ENCODE measurements at places on chromosomes 7 and 10.

DNA sequence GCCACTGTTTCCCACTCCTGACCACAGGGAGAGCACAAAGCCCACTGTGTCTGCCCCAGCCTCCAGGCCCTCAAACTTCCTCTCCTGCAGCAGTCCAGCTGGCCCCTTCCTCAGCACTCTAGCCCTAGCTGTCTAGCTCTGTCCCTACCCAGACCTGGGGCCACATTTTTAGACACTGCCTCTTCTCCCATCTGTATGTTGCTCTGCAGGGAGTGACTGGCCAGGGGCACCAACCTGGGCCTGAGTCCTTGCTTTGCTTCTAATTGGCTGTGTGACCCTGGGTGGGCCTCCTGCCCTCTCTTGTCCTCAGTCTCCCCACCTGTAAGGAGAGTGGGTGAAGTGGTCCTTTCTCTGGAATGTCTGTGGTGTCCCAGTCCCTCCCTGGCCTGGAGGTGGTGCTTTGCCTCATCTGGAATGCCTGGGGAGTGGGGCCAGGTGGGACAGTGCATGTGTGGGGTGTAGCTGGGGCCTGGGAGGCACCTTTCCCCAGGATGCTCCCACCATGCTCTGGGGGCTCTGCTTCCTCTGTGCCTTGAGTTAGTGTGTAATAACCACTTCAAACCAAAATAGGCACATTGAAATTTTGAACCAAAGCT, 25.1 kb downstream of the AQP1 start:
- DNase-seq = no peak

GRCh38 chr7:143406002-143406357, 2.7 kb downstream of the EPHA1 start:
- DNase-seq = no peak

DNA sequence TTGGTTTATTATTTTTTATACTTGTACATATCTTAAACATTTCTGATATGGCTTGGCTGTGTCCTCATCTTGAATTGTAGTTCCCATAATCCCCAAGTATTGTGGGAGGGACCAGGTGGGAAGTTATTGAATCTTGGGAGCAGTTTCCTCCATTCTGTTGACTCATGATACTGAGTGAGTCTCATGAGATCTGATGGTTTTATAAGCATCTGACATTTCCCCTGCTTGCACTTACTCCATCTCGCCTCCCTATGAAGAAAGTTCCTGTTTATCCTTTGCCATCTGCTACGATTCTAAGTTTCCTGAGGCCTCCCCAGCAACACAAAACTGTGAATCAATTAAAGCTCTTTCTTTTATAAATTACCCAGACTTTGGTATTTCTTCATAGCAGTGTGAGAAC, 207.7 kb downstream of the TPK1 start:
- DNase-seq = no peak

GRCh38 chr7:21617513-21617912, 74.7 kb downstream of the DNAH11 start:
- DNase-seq = no peak

DNA sequence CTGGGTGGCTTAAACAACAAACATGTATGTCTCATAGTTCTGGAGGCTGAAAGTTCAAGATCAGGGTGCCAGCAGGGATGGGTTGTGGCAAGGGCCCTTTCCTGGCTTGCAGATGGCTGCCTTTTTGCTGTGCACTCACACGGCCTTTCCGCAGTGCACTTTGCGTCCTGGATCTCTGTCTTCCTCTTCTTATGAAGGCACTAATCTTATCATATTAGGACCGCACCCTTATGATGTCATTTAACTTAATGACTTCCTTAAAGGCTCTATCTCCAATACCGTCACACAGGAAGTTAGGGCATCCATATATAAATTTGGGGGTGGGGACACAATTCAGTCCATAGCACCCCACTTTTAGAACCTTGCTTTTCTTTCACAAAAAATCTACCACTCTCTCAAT, 255.2 kb downstream of the SNX13 start:
- no peak for DNase-seq

DNA sequence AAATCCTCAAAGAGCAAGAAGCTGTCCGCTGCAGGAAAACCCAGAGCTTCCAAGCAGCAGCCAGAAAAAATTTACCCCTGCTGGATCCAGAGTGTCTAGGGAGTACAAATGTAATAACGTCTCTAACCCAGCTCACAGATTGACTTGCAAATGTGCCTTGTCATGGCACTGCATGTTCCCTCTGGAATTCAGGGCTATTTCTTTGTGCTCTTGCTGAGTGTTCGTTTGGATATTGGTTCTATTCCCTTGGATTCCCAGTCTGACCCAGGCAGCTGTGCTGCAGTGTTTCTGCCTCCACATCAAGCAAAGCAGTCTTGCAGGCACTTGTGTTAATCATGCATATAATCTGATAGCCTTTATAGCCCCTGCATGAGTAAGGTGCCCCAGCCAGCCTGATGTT, 209.9 kb upstream of the GHITM start:
- no peak for DNase-seq

- DNase-seq = no peak
Measured at GRCh38 chr7:121041516-121042148, 53.1 kb downstream of the CPED1 start.

- no peak for DNase-seq
Measured at GRCh38 chr7:1052031-1052818, 7.9 kb downstream of the GPR146 start.

- DNase-seq = no peak
Measured at GRCh38 chr7:70953331-70953741, 178.6 kb upstream of the GALNT17 start.

GRCh38 chr10:116465546-116465945, 37.9 kb downstream of the PNLIPRP3 start:
- peak; percentile 57 for DNase-seq

GRCh38 chr10:36888925-36889573, 236.3 kb upstream of the ANKRD30A start:
- DNase-seq = peak; percentile 62

- DNase-seq = no peak
Measured at GRCh38 chr7:12066004-12066403, 145.1 kb upstream of the TMEM106B start.

DNA sequence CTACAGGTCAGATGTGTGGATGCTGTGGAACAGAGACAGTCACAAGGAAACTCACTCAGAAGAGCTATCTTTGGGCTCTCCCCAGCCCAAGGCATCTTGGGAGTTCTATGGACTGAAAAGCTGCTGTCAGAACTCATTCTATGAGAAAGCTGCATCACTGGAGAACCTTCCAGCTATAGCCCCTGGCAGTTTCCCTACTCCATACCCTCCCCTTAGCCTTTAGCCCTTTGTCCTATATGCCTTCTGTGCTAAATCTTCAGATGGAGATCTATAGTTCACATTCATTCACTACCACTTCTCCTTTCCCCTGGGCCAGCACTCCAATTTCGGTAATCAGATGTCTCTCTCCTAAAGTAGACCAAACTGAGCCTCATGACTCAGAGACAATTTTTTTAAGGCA, 6.9 kb downstream of the WNT8B start:
- DNase-seq = no peak

DNA sequence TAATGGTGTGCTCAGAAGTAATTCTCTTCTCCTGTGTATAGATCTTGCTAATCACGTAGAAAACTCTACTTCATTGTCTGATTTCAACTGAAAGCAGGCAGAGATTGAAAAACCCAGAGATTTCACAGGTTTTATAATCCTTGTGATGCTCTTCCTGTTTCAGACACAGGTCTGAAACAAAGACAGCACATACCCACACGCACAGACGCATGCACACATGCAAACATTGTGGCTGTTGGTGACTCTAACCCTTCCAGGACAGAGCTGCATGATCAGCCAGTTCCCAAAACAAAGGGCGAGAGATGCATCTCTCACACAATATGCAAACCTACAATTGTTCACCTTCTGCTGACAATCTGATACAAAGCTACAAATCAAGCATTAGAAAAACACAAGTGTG, 11.1 kb upstream of the TFEC start:
- peak; percentile 81 for DNase-seq

DNA sequence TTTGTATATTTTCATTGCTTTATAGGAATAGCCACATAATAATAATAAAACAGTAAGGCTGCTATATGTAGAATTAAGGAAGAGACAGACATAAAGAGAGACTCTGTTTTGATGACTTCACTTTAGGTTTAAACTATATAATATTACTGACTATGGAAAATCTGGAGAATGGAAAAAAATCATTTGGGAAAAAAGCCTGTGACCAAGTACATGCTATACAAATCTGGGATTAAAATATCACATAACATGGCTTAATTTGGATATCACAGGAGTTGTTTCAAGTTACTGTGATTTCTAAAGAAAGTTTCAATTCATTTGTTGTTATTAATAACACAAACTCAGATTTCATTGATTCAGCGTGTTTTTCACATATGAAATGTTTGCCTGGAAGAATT, 7.7 kb downstream of the PLCE1 start:
- DNase-seq = no peak

DNA sequence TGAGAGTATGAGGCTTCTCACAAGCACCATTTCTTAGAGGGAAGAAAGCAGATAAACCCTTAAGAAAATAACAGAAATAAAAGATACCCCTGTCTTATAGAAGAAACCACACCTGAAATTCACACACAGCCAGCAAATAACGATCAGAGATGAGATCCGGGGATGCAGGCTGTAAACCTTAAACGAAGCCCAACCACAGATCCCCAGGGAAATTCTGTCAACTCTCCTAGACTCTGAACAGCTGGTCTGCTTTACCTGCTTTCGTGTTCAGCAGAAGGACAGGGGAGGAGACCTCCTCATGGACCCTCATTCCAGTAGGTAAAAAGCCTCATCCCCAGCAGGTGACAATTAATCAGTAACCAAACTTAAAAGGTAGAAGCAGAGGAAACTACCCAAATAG, 45.0 kb downstream of the VOPP1 start:
- DNase-seq = no peak

DNA sequence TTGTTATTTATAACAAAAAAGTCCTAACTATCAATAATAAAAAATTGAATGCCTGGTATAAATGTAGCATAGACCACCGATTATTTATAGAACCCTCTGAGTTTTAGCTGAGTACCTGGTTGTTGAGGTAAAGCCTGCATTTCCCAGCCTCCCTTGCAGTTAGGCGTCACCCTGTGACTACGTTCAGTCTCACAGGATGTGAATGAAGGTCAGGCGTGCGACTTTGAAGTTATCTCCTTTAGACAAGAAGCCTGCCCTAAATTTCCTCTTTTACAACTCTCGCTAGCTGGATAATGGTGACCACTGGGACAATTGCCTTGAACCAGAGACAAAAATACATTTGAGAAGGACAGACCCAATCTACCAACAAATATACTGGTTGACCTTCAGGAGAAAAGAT, 67.5 kb upstream of the TES start:
- no peak for DNase-seq

GRCh38 chr7:155489862-155490696, 32.1 kb downstream of the EN2 start:
- no peak for DNase-seq

DNA sequence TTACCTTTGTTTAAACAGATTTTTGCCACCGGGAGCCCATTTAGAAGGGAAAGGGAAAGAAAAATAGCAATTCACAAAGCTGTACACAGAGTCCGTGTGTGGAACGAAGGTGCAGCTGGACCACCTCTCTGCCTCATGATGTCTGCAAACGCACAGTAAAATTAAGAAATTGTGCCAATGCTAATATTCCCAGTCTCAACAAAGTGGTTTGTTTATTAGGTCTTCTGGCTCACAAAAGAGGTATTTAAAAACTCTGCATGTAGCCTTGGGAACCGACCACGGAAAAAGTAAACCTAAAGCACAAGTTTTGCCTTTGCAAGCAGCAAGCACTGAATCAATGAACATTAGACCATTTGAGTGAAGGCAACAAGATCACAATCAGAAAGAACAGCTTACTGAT, 57.7 kb downstream of the CREB3L2 start:
- DNase-seq = no peak

DNA sequence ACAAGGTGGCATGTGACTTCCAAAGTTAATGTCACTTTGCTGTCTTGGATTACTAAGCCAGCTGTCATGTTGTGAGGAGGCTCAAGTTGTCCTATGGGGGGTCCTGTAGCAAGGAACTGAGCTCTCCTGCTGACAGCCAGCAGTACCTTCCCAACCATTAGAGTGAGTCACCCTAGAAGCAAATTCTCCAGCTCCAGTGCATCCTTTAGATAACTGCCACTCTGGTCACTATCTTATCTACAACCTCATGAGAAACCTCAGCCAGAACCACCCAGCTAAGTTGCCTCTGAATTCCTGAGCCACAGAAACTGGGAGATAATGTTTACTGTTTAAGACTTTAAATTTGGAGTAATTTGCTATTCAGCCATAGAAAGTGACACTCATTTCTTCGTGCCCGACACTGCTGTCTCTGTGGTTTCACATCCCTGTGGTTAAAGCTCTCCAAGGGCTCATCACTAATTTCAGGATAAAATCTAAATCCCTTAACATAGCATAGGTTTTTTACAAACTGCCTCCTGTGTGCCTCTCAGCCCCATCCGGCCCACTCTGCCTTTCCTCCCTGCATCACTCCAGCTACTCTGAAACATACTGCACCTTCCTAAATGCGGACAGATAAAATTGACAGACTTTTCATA, 83.5 kb downstream of the PRR15 start:
- no peak for DNase-seq

DNA sequence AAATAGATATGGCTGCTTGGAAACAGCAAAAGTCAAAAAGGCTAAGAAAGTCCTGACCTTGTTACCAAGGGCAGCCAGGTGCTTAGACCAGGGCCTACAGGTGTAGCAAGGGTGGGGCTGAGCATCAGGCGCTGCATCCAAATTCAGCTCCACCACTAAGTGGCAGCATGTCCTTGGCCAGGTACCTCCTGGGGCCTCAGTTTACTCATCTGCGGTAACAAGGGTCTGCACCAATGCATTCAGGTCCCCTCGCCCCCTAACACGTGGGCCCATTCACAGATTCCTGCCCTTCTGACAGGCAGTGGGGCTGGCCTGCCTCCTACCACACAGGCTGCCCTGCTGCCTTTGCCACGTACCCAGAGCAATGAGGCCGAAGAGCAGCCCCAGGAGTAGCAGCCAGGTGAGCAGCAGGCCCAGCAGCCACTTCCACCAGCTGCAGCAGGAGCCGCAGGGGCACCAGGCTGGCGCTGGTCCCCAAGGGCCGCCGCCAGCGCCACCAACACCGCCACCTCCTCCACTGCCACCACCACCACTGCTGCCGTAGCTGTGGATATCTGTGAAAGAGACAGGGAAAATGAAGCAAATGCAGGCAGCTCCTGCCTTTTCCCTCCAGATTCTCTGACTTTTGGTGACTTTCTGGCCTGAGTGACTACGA, 28.9 kb downstream of the COL17A1 start:
- DNase-seq = no peak

GRCh38 chr10:101710059-101710695, 15.2 kb upstream of the FBXW4 start:
- no peak for DNase-seq
